ENCODE measurements at places on chromosomes 1 and 21.

DNA sequence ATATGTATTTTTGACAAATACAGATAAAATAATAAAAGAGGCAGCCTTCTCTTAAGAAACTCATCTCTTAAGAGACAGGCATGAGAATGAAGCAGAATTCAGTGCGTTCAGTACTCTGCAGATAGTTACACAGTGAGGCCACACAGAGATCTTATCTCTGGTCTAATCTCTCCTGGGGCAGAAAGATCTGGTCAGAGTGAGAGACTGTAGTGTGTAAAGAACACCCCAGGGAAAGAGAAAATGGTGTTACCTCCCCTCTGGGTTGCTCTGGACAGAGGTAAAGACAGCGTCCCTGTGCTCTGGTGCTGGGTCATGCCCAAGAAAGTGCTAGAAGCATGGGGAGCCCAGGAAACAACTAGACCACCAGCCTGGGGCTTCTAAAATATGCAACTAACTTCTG, 216.3 kb downstream of the SIPA1L2 start:
- DNase-seq = no peak

DNA sequence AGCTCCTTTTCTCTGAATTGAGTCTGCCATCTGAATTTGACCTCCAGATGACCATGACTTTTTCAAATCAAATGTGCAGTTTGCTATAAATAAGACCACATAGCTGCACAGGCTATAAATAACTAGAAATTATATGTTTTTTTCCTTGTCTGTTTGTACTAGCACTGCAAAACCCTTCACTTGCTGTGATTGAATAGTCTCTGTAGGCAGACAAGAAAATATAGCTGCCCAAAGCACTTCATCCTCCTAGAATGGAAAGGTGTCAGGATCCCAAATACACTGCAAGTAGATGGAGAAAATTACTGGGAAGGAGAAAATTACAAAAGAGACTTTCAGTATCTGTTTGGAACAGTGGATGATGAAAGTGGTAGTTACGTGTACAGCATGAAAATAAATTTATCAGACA, 175.8 kb downstream of the APP start:
- DNase-seq = no peak

- DNase-seq = no peak
These were observed 604.6 kb downstream of the MRPL39 start for GRCh38 chr21:25002676-25003075.

- no peak for DNase-seq
These were observed 147.0 kb downstream of the RERE start for GRCh38 chr1:8670371-8670818.

GRCh38 chr1:5888606-5889211, 103.5 kb downstream of the NPHP4 start:
- peak; percentile 40 for DNase-seq

DNA sequence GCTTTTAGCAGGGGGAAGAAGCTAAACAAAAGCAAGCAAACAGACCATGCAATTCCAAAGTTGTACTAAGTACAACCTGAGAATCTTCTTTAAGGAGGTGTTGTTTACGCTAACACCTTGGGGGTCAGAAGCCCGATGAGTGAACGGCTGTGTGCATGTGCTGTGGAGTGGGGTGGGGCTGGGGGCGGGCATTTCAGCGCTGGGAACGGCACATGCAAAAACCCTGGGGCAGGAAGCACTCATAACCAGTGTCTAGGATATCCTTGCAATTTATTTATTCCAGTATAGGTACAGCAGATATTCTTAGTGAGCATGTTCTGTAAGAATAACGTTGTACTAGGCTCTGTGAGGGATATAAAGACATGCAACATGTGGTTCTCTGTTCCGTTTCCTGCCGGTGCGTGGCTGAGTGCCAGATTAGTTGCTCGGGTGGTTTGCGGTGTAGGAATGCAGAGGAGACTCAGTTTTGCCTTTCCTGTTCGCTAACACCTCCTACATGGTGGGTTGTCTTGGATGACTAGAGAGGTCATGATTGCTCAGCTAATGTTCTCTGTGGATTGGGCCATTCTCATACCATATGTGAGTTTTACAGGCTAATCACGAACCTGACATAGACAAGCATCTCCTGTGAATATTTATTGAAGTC, 3.7 kb downstream of the FASLG start:
- DNase-seq = peak; percentile 10

- DNase-seq = peak; percentile 76
These were observed at the start of gene PRRX1 for GRCh38 chr1:170664093-170664827. Gene PRRX1 (plus strand): TSS chr1:170664131. CDS start chr1:170664219, 88 bp downstream.

GRCh38 chr1:114349891-114350605, 161.0 kb downstream of the TRIM33 start:
- DNase-seq = no peak

GRCh38 chr1:52423055-52423454, 18.7 kb downstream of the PRPF38A start:
- DNase-seq = no peak

- no peak for DNase-seq
These were observed 14.0 kb upstream of the UMODL1 start for GRCh38 chr21:42056996-42057689.

GRCh38 chr21:20315042-20315441, 683.2 kb upstream of the NCAM2 start:
- DNase-seq = no peak

GRCh38 chr1:84855691-84856630, 37.0 kb downstream of the LPAR3 start:
- no peak for DNase-seq

- peak; percentile 37 for DNase-seq
These were observed 136.9 kb upstream of the L1TD1 start for GRCh38 chr1:62057641-62058290.

DNA sequence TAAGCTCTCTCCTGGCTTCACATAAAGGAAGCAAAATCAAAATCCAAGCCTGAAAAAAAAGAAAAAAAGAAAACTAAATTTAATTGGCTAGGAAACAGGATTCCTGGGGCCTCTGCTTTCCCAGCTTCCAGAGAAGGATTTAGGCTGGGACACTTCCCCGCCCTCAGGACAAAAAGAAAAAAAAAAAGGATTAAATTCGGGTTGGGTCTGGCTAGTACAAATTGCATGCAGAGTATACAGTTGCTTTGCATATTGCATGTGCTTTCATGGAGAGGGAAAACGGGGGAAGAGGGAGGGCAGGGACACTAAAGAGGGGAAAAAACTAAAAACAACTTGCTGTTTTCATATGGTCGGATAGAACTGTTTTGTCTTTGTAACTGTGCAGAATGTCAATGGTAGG, 42.7 kb downstream of the OLIG1 start:
- DNase-seq = no peak

DNA sequence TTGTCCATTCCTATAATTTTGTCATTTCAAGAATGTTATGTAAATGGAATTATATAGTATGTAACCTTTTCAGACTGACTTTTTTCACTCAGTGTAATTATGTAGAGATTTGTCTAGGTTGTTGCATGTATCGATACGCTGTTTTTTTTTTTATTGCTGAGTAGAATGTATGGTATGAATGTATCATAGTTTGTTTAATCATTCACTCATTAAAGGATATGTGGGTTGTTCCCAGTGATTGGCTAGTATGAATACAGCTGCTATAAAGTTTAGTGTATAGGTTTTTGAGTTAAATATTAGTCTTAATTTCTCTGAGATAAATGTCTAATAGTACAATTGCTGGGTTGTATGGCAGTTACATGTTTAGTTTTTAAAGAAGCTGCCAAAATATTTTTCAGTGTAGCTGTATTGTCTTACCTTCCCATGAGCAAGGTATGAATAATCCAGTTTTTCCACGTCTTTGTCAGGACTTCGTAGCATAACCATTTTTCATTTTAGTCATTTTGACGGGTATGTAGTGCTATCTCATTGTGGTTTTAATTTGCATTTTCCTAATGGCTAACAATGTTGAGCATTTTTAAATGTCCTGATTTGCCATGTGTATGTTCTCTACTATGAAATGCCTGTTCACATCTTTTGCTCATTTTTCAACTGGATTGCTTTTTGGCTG, 22.4 kb downstream of the CASQ2 start:
- DNase-seq = no peak

DNA sequence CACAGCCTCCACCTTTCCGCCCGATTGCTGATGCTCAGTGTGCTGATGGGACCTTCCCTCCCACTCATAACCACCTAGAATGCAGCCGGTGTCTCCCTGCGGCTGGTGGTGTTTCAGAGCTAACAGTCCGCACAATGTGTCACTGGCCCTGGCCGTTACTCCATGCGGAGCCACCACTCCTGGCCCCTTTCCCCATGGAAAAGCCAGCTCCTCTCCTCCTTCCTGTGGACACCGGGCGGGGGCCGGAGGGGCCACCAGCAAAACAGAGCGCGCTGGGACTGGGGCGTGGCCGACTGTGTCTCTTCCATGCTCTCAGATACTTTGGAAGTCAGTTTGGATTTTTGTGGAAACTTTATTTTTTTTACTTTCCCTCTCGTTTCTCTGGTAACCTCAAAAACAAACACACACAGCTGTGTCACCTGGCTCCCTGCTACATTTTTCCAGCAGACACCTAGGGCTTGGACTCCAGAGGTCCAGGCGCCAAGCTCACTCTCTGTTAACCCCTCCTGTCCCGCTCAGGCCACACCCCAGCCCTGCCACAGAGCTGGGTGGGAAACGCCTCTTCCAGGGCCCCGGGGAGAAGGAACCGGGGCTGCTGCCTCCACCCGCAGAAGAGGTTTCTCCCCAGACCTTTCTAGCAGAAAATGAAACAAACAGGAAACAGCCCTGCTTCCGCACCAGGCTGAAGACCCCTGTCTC, 32.5 kb upstream of the COL6A2 start:
- peak; percentile 73 for DNase-seq

DNA sequence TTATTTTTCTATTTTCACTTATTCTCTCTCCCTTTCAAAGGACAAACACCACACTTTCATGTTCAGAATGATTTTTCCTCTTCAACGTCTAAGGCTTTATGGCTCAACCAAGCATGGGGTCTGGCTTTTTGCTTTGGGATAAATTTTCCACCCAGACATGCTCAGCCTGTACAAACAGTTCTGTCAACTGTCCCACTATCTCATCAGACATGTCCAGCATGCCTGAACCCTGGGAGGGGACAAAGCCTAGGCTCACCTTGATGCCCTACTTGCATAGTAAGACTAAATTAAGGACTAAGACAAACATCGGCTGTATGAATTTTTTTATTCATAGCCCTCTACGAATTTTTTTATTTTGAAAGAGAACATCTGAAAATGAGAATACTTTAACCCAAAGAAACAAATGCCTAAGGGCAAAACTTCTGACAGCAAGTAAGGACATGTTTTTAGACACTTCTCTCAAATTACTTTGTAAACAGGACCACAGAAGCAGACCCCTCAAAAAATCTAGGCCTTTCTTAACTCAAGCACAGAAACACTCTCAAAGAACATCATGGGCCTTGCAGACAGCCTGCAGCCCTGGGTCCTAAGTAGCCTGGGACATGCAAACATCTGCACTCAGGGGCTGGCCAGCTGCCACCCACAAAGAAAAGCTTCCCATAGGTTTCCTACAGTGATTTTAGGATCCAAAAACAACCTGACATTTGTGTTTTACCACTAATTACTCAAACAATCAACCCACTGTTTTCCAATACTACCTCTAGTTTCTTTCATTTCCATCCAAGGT, 72.3 kb upstream of the PALMD start:
- DNase-seq = no peak

GRCh38 chr1:155131856-155132255, 3.8 kb upstream of the SLC50A1 start:
- no peak for DNase-seq

GRCh38 chr21:33852485-33852884, 63.1 kb downstream of the ATP5PO start:
- peak; percentile 23 for DNase-seq

- peak; percentile 92 for DNase-seq
These were observed at the start of gene AGBL4 for GRCh38 chr1:50023292-50024159. Gene AGBL4 (minus strand): TSS chr1:50023954.

DNA sequence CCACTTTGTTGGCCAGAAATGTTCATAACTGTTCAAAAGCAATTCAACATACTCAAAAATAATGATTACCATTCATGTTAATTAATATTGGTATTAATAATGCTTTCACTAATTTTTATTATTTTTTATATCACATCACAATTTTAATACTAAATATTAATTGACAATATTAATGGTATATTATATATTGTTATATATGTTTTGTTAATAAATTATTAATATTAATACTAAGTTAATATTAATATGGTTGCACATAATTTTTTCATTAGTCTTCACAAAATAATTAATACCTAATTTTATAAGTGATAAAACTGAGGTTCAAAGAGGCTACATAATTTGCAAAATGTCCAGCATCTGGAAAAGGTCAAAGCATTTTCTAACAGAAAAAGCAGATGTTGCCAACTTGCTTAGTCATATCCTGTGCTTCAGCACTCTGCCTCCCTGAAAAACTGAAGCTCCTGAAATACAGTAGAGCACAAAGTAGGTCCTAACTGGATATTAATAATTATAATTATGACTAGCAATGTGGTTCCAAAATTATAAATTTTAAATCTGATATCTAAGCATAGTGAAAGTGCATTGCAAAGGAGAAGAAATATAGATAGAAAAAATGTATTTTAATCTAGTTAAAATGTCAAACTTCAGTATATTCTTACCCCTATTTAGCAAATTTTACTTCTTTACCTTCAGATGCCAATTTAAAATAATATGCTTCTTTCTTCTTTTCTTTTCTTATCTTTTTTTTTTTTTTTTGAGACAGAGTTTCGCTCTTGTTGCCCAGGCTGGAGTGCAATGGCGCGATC, 123.2 kb upstream of the TNFSF4 start:
- DNase-seq = no peak

DNA sequence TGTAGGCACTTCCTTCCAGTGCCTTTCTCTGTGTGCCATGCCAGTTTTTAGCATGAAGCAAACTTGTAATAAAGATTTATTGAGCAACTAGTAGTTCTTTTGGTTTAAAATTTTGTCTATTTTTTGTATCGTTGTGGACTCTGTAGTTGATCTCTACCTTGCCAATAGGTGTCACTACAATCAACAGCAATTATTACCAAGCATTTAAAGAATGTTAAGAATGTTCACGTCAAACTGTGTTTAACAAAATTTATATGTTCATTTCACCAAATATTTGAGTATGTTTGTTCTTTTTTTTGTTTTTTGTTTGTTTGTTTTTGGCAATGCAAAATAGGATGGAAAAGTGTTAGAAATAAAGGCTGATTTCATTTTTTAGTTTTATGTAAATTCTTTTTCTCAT, 208.1 kb downstream of the PATJ start:
- DNase-seq = no peak

GRCh38 chr1:52264530-52265115, 101.4 kb downstream of the CC2D1B start:
- no peak for DNase-seq

DNA sequence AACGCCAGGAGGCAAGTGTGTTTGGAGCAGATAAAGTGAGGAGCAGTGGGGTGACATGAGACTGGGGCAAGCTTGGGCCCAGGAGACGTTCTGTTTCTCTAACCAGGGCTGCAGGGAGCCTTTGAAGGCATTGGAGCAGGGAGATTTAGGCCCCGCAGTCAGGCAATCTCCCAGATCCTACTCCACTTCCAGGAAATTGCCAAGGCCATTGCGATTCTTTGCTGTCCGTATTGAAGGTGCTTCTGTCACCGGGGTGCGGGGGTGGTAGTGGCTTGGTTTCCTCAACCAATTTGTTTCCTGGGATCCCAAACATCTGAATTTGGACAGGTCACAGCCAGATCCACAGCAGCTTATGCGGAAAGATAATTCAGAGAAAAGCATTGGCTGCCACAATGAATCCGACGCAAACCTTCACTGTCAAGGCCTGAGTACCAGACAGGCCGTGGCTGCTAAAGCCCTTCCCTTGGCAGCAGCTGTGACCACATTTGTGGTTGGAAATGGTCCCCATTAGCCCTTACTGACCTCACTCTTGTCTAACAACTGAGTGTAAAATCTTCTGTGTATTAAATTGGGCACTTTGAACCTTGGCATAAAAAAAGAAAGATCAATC, 385.6 kb downstream of the PTPRU start:
- DNase-seq = peak; percentile 44

GRCh38 chr1:54846301-54846700, 40.7 kb downstream of the DHCR24 start:
- no peak for DNase-seq

- peak; percentile 68 for DNase-seq
These were observed 209.2 kb downstream of the KCTD3 start for GRCh38 chr1:215776336-215776735.

Data from eye (tissue), 1 donor.